ENCODE measurements at places on chromosomes 7 and 10.

DNA sequence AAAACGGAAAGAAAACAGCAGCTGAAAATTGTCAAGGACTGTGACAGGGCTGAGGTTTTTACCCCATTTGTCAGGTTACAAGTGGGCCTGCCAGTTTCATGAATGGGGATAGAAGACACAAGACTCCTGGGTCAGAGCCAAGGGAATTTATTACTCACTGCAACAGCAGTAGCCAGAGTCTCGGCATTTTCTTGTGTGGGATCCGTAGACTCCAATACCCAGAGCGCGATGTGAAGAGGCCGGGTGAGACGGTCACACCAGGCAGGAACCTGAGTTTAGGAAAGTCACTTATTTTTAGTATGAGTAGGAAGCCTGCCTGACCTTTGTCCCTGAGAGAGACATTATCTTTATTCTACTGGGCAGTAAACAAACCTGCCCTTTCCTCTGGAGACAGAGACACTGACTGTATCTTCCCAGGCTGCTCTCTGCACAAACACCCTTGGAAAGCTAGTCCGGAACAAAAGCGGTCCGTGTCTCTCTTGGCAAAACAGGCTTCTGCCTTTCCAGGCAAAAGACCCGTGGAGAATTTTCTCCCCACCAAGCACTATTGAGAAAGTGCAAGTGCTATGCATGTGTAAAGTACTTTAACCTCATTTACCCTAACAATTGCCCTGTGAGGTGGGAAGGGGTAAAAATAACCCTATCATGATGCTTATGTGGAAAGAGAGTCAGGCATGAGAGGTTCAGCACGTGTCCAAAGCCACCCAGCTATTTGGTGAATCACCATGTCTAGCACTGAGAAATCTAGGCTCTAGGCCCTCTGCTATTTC is 58.4 kb downstream of the JCAD start:
- DNase-seq, result no peak

GRCh38 chr7:123770378-123770777 is 21.6 kb upstream of the WASL start:
- no peak for DNase-seq

DNA sequence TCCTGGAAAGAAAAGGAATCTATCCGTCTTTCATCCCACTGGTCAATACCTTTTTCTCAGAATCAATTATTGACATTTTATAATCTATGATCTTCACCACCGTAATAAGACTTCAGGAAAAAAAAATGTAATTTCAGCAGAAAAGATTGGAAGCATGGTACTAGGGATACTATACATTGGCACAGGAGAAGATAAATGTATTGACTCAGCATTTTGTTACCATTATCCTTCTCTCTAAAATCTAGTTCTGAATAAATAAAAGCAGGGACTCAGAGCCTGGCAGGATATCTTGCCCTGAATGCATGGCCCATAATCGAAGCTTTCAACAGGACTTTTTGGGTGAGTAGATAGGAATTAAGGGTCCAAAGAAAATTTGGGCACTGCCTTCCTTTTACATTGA is 120.7 kb downstream of the LRRTM3 start:
- no peak for DNase-seq

DNA sequence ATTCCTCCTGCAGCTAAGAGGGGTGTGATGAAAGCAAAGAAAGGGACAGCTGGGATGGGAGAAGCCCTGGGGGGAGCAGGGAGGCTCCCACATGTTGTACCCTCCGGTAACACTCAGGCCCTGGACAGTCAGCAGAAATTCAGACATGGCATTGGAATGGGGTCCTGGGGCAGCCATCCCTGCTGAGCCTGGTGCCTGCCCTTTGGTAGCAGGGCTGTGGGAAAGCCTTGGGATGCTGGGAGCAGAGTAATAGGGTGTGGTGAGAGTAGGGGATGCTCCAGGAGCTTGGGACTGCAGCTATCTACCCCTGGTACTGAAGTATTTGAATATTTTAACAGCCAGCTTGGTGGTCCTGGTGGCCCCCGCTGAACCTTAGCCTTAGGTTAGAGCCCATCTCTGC is 56.8 kb downstream of the FAM241B start:
- no peak for DNase-seq

- no peak for DNase-seq
Observed at GRCh38 chr7:94706996-94707740, 51.2 kb upstream of the SGCE start.

Measured in NCI-H524 treated with DMSO at 0.1 percent for 48 hours (cell line).